SW 1271 (cell line): ENCODE measurements at places on chromosomes 1 and 21.
A peak's percentile ranks its signal among the peaks of the same experiment; 100 is the strongest.

GRCh38 chr1:44713321-44713781 lies 17.6 kb downstream of the RNU5D-1 start:
- no peak for DNase-seq

DNA sequence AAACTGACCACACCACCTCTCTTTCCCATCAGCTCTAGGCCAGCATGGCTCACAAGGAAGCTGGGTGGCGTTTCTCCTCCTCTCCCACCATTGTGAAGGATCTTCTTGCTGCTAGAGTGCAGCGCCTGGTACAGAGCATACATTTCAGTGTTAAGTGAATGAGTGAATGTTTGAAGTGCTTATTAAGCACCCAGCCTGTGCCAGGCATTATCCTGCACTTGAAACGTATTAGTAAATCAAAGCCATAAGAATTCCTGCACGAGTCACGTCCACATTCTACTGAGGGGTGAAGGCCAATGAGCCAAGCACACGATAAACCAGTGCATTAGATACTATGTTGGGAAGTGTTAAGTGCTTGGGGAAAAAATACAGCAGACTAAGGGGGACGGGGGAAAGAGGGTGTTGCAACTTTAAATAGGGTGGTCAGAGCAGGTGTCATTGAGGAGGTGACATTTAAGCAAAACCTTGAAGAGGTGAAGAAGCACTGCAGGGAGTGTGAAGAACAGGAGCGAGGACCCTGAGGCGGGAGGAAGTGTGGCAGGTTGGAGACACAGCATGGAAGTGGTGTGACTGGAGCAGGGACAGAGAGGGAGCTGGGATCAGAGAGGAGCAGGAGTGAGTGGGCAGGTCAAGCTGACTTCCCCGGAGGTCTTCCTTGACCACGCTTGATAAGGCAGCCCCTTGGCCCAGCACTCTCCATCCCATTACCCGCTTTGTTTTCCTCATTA lies 48.5 kb upstream of the LRRN2 start:
- no peak for DNase-seq

- DNase-seq = no peak
Measured at GRCh38 chr1:113156368-113156767, 83.4 kb downstream of the LRIG2 start.

DNA sequence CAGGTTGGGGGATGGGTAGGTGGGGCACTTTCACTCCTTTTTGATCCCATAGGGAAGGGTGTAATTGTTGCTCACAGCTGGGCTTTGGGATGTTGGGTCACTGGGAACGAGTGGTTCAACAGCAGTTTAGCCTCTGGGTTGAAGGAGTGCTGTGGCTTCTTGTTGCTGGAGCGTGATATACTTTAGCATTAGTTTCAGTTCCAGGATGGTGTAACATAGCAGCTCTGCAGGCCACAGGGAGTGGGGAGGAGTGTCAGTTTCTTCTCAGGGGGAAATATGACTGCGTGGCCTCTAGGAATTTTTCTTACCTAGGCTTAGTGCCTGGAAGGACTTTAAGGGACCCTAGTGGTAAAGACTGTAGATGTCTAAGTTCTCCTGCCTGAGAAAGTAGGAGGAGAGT lies 1105.3 kb upstream of the TMPRSS15 start:
- DNase-seq = no peak

GRCh38 chr1:15899266-15899665 lies 51.8 kb downstream of the SPEN start:
- DNase-seq = no peak

GRCh38 chr1:181669246-181669645 lies 185.9 kb downstream of the CACNA1E start:
- DNase-seq = no peak

GRCh38 chr1:46363121-46363520 lies 22.5 kb downstream of the NSUN4 start:
- no peak for DNase-seq

GRCh38 chr1:109239409-109240068 lies 9.8 kb upstream of the CELSR2 start:
- peak; percentile 6 for DNase-seq

GRCh38 chr1:183241471-183241870 lies 55.4 kb downstream of the LAMC2 start:
- no peak for DNase-seq

- DNase-seq = no peak
Measured at GRCh38 chr1:11364170-11364569, 91.2 kb downstream of the UBIAD1 start.

DNA sequence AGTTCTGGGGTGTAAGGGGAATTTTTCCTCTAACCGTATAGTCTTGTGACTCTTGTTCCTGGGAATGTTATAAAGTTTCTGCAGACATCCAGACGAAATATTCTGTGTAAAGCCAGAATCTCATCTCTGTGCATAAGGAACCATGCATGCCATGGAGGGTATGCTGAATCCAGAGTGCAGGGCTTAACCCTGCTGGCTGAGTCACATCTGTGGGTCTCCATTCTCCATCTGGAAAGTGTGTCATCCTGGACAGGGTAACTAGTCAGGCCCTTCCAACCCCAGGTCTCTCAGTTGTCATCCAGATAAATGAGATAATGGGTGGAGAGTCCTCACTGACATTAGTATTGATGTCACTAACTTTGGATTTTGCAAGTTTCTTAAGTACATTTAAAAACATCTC lies 48.8 kb downstream of the ATP5PO start:
- DNase-seq = no peak

GRCh38 chr21:44890961-44891541 lies 17.6 kb upstream of the PTTG1IP start:
- DNase-seq = no peak

DNA sequence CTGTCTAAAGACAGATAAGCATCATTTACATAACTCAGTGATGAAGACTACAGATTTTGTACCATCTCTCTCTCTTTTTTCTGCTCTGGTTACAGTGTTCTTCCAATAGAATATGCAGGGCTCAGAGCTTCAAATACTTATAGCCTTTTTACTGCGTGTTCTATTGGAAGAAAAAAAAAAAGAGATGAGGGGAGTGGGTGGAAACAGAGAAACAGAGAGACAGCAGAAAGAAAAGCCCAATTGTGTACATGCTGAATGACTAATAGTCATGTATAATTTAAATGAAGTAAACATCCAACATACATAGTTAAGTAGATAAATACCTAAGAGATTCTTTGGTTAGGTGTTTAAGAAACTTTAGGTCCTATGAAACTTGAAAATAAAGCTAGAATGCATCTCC lies 151.9 kb downstream of the HMCN1 start:
- DNase-seq = no peak

GRCh38 chr21:37673801-37674575 lies 242.3 kb downstream of the KCNJ6 start:
- DNase-seq = no peak

DNA sequence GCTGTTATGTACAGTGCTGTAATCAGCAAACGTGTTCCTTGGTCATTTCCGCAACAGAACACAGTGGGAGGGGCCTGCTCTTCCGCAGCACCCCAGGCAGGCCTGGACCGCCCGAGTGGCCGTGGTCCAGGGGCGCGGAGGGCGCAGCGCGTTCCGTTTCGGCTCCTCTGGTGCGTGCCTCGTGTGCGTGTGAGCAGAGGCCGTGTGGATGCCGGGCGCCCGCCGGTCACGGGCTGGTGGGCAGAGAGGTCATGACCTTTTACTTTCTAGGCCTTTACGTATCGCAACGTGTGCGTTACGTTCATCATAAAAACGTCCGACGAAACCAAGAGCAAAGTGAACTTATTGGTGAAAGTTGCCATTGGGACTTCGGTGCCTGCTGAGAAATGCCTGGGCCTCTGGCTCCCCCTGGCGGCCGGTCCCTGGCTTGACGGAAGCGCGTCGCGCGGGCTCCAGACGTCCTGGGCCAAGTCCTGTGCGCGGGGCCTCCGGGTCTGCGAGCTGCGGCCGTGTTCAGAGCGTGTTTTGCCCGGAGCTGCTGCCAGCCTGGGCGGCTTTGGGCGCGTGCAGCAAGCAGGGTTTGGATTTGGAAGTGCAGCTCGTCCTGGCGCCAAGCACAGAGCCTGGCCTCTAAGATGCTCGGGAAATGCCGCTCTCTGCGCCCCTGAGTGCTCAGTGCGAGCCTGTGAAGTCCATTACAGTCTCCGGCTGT lies 34.4 kb downstream of the COL18A1 start:
- DNase-seq = peak; percentile 31
